ENCODE measurements at places on chromosomes 4 and X.

- no peak for DNase-seq
Measured at GRCh38 chr4:106454581-106454980, 86.0 kb upstream of the GIMD1 start.

DNA sequence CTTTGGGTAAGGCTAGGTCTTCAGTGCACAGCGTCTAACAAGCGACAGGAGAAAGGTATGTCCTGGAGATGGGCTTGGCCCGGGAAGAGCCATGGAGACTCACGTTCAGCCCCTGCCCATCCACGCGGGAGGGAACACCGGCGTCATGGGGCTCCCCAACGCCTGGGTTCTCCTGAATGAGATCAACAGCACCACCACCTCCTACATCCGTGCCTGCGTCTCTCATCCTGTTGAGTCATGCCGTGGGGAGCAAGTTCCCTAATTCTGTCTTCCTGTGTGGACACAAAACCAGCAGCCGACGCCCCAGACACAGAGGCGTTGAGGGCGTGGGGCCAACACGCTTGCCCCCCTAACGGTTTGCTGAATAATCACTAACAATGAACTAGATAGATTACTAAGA, 20.1 kb upstream of the IL3RA start:
- no peak for DNase-seq

GRCh38 chr4:35943606-35944005, 300.7 kb downstream of the ARAP2 start:
- DNase-seq: no peak

- DNase-seq: no peak
Measured at GRCh38 chr4:24245491-24245820, 338.9 kb downstream of the DHX15 start.

DNA sequence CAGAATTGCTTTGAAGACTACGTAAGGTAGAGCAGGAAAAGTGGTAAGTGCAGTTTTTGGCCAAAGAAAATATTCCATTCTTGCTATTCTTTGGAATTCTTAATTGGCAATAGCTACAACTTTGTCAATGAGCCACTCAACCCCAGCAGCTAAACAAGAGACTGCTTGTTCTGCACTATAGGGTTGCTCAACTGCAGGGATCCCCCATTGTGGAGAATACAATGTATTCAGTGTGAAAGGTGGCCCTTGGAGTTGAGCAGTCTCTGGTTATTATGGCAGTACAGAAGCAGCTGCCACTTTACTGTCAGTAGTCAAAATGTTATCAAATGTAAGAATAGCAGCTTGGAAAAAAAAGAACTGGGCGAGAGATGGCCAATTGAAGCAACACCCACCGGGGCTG, 808.7 kb downstream of the CENPC start:
- DNase-seq: no peak

DNA sequence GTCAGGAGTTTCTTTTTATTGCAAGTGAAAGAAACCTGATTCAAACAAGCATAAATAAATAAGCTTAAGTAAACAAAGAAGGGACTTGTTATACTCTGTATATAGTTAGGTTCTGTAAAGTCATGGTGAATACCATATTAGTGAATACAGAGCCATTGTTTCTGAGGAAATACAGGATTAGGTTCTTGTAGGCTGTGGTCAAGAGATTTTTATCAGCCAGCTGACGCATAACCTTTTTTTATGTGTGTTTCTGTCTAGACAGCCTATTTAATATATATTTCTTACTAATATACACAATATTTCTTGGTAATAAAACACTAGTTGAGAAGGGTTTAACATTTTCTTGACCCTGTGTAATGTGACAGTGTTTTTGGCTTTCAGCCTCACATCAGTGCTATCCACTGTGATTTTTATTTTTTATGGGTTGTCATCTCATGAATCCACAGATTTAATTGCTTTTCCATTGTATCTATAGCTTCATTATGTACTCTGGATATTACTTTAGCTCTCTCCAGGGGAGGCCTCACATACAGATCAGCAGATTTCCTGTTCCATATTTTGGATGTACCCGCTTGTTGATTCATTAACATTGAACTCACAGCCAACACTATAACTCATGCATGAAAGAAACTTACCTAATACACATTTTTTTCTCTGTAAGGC, 8.0 kb downstream of the HERC3 start:
- peak; percentile 33 for DNase-seq

DNA sequence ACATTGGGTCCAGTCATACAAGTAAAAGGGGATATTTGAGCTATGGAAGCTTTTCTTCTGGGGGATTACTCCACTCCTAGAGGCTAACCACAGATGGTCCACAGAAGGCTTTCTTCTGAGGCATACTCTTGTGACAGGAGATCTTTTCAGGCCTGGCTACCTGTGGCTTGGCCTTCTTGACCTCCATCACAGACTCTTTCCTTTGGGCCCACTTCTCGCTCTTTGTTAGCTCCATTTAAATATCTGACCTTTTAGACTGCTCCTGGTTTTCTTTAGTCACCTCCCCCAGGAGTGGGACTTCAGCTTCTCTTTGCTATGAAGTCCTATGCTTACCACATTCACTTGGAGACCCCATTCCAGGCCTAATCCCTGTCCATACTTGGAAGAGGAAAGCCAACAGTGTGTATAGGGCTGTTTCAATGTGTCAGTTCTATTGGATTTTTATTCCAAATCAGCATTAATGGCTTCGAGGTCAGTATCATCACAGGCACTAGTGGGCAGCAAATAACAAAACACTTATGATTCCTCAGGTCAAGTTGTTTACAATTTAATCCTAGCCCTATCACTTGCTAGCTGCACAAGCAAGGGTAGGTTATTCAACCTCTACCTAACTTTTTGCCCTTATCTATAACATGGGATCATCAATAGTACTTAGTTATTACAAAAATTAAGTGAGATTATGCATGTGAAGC, 26.3 kb downstream of the GPC3 start:
- DNase-seq: no peak

DNA sequence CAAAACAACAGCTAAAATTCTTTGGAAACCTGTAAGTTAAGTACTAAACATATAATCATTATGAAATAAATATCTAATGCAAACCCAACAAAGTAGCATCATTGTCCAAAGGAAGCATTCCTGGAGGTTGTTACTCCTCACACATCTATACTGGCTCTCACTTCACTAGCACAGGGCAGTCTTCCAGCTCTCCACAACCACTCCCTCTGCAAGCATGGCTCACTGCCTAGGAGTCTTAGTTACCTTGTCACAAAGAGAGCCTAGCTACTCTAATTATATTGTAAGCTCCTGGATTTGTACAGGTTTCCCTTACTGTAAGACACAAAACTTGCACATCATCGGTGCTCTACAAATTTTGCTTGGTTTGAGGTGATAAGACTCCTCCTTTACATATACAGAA, 76.1 kb downstream of the AMMECR1 start:
- no peak for DNase-seq

DNA sequence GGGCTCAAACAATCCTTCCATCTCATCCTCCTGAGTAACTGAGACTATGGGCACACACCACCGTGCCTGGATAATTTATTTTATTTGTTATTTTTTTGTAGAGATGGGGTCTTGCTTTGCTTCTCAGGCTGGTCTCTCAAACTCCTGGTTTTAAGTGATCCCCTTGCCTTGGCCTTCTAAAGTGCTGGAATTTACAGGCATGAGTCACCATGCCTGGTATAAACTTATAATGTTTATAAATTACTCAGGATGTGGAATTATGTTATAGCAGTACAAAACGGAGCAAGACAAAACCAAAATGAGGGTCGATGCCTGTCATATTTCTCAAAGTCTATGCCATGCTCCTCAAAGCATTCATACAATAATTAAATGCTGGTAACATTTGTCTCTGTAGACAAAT, 29.8 kb upstream of the TEX13C start:
- no peak for DNase-seq

- no peak for DNase-seq
Measured at GRCh38 chr4:110137829-110138228, 60.6 kb downstream of the ELOVL6 start.

DNA sequence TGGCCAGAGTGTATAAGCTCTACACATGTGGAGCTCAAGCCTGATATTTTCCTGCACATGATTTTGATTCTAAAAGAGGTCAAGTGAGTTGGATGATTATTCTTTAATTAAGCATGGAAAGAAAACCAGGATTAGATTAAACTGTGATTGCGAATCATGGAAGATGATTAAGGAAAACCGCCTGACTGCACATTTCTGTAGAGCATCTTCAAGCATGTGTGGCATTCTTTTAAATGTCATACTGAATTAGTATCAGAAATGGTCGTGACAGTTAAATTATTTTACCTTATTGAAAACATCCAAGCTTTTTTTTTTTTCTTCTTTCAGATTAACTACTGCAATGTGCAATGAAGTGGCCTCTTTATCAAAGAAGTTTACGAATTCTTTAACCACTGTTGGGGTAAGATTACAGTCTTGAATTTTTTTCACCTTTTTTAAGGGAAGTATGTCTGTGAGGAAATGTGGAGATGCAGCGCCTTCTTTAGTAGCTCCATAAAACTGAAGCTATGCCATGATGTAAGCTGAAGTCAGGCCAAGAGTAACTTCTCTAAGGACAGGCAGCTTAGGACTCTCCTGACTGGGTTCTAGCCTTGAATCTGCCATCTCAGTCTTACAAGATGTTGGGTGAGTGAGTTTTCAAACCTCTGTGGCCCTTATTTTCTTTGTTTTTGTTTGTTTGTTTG, 67.9 kb downstream of the FAM114A1 start:
- no peak for DNase-seq

GRCh38 chr4:138050601-138051000, 191.5 kb downstream of the SLC7A11 start:
- DNase-seq: no peak

GRCh38 chrX:110143454-110144210, 140.7 kb downstream of the TMEM164 start:
- DNase-seq: no peak

GRCh38 chr4:29636961-29637360, 1083.2 kb upstream of the PCDH7 start:
- no peak for DNase-seq

DNA sequence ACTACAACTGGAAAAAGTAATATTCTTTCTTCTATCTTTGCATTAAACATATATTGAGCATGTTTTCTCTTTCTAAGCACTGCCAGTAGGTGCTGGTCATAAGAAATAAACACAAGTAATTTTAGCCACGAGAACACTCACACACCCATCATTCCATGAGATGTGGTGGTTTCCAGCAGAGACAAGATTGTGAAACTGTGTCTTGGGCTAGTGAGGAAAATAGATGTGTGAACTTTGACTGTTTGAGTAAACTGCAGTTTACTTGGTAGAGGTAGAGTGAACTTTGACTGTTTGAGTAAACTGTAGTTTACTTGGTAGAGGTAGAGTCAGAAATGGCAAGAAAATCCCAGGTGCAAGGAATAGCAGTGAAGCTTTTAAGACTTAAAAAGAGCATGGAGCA, 300.9 kb upstream of the HS3ST1 start:
- no peak for DNase-seq

DNA sequence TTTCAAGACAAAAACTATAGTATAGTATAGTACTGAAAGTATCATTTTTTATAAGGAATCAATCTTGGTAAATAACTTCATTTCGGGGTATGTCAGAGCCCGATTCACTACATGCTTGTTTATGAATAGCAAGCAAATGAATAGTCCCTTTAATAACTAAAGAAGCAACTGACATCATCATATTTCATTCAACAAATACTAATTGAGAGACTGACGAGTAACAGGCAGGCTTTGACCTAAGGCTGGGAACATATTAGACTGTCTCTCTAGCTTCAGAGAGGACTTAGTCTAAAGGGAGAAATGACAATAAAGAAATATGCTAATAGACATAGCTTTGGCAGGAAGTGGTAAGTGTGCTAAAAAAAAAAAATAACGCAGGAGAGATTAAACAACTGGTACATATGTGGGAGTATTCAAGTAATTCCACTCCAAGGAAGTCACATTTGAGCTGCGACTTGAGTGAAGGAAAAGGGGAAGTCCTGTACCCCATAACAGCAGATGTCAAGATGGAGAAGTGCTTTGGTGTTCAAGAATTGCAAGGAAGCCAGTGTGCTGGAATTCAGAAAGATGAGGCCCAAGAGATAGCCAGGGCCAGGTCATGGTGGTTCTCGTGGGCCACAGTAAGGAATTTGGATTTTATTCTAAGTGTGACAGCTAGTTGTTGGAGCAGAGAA, 284.9 kb downstream of the FBXO8 start:
- no peak for DNase-seq

GRCh38 chr4:40890764-40891163, 141.0 kb downstream of the NSUN7 start:
- no peak for DNase-seq

- no peak for DNase-seq
Measured at GRCh38 chr4:14719053-14719452, 283.2 kb upstream of the CPEB2 start.

DNA sequence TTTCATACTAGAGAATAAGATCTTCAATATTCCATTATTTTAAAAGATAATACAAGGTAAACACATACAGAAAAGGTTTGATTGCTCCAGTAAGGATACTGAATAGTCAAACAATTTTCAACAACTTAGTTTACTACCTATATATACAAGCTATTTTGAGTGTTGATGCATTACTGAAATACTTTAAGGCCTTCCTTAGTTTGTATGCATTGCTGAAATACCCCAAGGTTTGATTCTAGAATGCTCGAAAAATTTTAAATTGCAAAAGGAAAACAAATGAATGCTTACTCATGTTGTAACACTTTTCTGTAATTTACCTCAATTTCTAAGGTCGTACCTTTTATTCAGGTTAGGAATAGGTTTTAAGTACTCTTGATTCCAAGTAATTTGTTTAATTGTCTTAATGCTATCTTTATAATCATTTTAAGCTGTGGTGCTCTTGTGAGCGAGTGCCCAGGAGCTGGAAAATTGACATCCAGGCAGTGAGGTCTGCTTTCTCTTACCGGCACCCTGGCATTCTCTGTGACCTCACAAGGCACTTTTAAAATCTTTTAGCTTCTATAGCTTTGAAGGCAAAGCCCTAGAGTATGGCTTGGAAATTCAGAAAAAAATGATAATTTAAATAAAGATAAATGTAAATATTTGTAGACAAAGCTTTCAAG, 114.0 kb downstream of the BMPR1B start:
- no peak for DNase-seq

- no peak for DNase-seq
Measured at GRCh38 chr4:186137196-186137794, 32.8 kb downstream of the FAM149A start.

GRCh38 chrX:39377773-39378172, 576.5 kb downstream of the MID1IP1 start:
- DNase-seq: no peak

DNA sequence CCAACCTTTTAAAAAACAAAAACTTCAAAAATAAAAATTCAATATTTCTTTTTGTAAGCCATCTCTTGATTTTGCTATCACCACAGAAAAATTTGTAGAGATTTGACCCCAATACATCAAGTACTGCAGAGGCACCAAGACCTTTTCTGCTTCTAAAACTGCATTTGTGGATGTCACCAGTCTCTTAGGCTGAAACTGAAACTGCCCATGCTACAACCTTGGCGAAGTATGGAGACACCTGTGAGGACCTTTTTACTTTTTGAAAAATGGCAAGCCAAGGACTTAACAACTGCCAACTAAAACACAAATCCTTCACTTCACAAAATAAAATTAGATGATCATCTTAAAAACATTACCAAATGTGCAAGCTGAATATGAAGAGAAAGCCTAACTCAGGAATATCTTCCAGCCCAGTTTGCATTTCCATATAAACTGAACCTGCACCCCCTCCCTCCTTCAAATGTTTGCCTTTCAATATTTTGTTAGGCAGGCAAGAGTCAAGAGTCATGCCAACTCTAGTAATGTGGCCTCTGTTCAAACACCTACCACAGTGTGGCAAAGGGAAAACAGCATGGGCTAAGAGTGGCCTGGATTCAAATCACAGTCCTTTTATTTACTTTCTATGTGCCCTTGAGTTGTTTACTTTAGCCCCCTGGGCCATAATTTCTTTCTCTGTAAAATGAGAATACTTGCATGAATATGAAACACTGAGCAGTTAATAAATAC, 389.4 kb downstream of the OPHN1 start:
- no peak for DNase-seq

GRCh38 chr4:108107729-108108382, 60.9 kb downstream of the LEF1 start:
- no peak for DNase-seq

All from fibroblast of skin of left biceps (primary cell).